ENCODE measurements at places on chromosomes 4 and X.

GRCh38 chr4:1653776-1654175 lies 30.3 kb downstream of the FAM53A start:
- DNase-seq, result no peak

GRCh38 chrX:154779261-154779660 lies 16.6 kb downstream of the DKC1 start:
- DNase-seq, result no peak

DNA sequence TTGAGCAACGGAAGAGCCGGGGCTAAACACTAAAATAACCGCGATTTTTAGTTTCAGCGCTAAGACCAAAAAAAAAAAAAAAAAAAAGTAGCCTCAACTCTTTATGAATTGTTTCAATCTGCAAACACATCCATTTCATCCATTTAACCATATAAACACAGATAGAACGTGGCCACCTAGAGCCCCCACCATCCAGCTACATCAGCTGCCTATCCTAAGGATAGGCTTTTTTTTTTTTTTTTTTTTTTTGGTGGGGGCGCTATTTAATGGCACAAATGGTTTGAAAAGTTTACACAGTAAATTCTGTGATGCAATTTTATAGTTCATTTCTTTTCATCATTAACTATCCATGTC lies 492 bp upstream of the HDAC8 start:
- no peak for DNase-seq

GRCh38 chrX:15221321-15221720 lies 48.6 kb downstream of the ASB9 start:
- DNase-seq, result no peak

- DNase-seq, result no peak
These were observed 57.2 kb downstream of the FBXW7 start for GRCh38 chr4:152478461-152479237.

GRCh38 chr4:107120661-107121060 lies 84.5 kb upstream of the DKK2 start:
- DNase-seq, result no peak

GRCh38 chr4:144356941-144357381 lies 216.4 kb upstream of the GYPA start:
- DNase-seq, result no peak

GRCh38 chr4:177441061-177441802 lies 1.0 kb downstream of the AGA start:
- DNase-seq, result peak; percentile 37

DNA sequence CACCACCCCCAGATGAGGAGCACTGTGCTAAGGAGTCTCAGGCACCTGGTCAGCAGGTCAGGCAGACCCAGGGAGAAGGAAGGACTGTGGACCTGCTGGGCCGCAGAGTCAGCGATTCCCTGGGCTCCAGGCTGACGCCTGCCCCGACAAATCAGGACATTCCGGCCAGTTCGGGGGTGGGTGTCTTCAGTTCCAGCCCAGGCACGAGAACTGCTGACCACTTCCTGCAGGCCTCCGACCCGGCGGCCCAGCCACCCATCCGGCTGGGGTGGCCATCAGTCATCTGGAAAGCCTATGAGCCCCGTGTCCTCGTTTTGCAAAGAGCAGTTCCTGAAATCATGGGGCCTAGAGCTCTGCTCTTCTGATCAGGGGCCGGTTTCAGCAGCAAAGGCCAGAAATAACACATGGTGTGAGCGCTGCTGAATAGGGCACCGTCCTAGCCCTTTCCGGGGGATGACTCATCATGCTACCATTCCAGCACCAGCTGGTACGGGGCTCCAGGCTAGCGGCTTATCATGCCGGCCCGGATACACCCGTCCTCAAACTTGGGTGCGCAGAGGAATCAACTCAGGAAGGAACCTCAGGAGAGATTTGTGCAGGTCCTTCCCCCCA lies 7.8 kb upstream of the SH3TC1 start:
- peak; percentile 58 for DNase-seq

GRCh38 chrX:65610040-65610439 lies 57.4 kb upstream of the MSN start:
- no peak for DNase-seq

GRCh38 chr4:184437565-184438265 lies 36.6 kb downstream of the IRF2 start:
- no peak for DNase-seq

DNA sequence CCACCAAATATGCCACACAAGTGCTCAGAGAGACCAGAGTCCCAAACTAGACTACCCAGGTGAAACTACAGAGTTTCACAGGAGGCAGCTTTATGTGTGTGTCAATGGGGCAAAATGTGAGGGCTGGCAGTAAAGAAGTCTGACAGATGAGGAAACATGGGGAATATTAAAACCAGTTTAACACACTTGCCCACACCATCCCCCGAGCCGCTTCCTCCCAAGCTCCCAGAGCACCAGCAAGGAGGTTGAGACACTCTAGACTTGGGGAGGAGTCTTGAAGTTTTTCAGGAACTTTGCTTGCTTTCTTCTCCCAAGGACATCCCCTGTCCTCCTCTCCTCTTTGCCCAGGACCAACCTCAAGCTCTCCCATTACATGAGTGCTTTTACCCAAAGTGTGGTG lies 94.7 kb upstream of the SPRY1 start:
- DNase-seq, result no peak

GRCh38 chrX:82161195-82161594 lies 959.3 kb downstream of the SH3BGRL start:
- DNase-seq, result no peak

GRCh38 chr4:102828497-102828808 lies 1.1 kb upstream of the UBE2D3 start:
- no peak for DNase-seq

- no peak for DNase-seq
These were observed 190.6 kb downstream of the MID1IP1 start for GRCh38 chrX:38991656-38992440.

GRCh38 chrX:13158911-13159310 lies 114.5 kb upstream of the FAM9C start:
- no peak for DNase-seq

GRCh38 chrX:39762266-39762841 lies 335.4 kb downstream of the BCOR start:
- no peak for DNase-seq

DNA sequence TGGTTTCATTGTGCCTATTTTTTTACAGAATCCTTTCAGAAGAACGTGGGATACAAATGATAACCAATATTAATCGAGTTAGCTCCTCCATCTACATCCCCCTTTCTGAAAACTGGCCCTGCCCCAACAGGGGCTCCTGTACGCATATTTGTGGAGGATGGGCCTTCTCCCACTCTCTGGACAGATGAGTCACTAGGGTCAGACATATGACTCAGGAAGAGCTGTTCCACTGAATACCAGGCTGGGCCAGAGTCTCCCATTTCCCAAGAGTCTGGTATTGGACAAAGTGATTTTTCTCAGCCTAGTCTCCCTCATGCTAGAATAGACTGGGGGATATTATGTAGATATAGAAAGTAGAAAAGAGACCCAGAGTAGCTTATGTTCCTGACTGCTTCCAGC lies 142.4 kb downstream of the TSPAN5 start:
- DNase-seq, result no peak

DNA sequence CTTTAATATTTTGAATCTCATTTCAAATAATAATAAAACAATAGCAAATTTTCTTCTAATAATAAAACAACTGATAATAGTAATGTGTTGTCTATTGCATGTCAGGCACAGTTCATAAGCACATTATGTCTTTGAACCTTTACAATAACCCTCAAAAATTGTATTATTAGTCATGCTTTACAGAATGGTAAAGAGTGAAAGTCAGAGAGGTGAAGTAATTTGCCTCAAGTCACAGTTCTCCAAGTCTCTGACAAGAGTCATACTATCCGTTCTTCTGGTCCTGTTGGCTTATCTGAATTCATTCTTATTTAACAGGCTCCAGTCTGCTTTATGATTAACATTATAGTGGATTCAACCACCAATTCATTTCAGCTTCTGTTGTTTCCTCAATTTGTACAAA lies 313.0 kb downstream of the AFF2 start:
- DNase-seq, result no peak

- no peak for DNase-seq
These were observed 82.1 kb upstream of the TCEAL2 start for GRCh38 chrX:102043380-102043779.

GRCh38 chr4:67874986-67875385 lies 8.8 kb downstream of the TMPRSS11D start:
- no peak for DNase-seq

Measured in LoVo (cell line).